ENCODE measurements at places on chromosomes 2 and 18.

GRCh38 chr2:104863468-104864279, 9.8 kb downstream of the POU3F3 start:
- DNase-seq, result no peak

DNA sequence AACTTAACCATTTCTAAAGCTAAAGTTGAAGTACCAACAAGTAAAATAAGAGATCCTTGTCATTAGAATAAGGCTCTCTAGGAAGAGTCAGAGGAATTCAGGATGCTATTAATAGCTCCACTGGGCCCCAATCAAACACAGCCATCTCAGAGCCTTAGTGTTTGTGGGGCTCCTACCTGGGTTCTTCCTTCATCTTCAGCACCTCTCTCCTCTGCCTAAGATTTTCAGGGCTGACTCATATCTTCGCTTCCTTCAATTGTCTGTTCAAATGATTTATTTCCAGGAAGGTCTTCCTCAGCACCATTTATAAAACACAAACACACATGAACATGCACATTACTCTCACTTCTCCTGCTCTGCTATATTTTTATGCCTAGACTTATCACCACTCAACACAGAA, 119.5 kb downstream of the COL6A3 start:
- DNase-seq, result no peak

GRCh38 chr2:109614715-109615636, 812 bp downstream of the SOWAHC start:
- no peak for DNase-seq

DNA sequence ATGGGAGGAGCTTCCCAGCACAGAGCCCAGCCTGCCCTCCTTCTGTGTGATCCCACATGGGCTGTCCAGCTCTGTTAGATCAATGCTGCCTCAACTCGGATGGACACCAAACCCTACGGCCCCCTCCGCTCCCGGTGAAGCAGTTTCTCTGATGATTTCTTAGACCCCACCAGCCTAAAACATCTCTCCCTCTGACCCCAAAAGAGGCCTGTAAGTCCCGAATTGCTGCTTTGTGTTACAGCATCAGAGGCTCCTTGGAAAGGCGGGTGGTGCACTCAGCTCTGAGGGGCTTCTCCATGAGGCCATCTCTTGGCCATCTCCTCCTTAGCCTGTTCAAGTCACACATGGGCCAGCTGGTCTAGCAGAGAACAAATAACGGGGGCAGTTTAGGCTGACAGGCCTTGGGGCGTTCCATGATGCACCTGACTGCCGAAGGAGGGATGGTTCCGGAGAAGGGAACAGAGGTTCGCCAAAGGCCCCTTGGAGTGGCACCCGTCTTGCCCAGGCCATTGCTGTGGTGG, 240.7 kb downstream of the SH3RF3 start:
- DNase-seq, result no peak

- DNase-seq, result no peak
Measured at GRCh38 chr2:238434846-238435751, 8.4 kb downstream of the ASB1 start.

DNA sequence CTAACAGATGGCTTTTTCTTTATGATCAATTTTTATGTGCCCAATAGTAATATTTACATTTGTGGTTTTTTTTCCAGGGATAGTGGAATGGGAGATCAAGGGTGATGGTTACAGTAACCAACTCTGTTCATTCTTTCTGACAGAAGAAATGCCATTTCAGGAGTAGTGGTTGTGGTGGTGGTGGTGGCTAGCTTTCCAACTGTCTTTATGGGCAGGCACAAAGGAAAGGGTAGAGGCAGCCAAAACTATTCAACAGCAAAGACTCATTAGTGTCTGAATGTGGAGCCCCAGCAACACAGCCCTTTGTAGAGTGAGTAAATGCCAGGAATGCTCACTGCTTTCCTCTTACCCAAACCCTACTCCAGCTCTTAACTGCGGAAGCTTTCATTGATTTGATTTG, 227.7 kb downstream of the RND3 start:
- no peak for DNase-seq
